Cardiac atrium fibroblast (primary cell): ENCODE measurements at places on chromosomes 7 and 10. TPM values are rescaled to one million over a fixed set of nuclear protein-coding genes. Genes with fewer than 3 reads are reported as not detected.

The GRM8 gene
- total RNA-seq: not detected in 2 replicates

The RASA4 gene
- total RNA-seq: 1.3 and 12.0 TPM in 2 replicates

The NPS gene
- total RNA-seq: not detected in 2 replicates

The CYP26C1 gene
- 0.32 and 4.7 TPM in 2 replicates for total RNA-seq

The HOXA1 gene
- total RNA-seq: not detected in 2 replicates

The IGFBP3 gene
- 290 and 686 TPM in 2 replicates for total RNA-seq

The STOX1 gene
- not detected in 2 replicates for total RNA-seq

The EPHA1 gene
- total RNA-seq: not detected in 2 replicates

The HMX2 gene
- not detected in 2 replicates for total RNA-seq

The NEUROD6 gene
- total RNA-seq: not detected in 2 replicates
